Skin of body (tissue), 3 donors: ENCODE measurements at places on chromosomes 12 and 14.

DNA sequence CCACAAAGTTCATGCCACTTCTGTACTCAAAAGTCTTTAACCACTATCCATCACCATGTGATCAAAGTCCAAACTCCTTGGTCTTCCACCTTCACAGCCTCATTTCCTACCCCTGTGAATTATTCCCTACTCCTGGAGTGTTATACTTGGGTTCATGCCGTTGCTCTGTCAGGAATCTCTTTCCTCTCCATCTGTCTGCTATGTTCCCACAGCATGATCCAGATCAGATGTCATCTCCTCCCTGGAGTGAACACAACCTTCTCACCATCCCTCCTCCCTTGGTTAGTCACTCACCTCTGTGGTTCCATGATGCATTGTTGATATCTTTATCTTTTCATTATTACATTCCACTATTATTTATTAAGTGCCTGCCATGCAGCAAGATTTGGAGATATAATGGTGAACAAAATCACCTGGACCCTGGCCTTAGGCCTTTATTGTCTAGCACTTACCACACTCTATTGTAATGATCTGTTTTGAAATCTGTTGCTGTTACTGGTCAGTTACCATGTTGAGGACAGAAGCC is 22.4 kb downstream of the LACRT start:
- no peak for DNase-seq

- no peak for DNase-seq
Measured at GRCh38 chr12:1322821-1323220, 271.6 kb downstream of the FBXL14 start.

- DNase-seq = no peak
Measured at GRCh38 chr12:29517264-29517663, 19.8 kb upstream of the OVCH1 start.

- DNase-seq = no peak
Measured at GRCh38 chr14:94267352-94267751, 25.7 kb downstream of the SERPINA10 start.

- DNase-seq = no peak
Measured at GRCh38 chr12:53197011-53197640, 9.9 kb downstream of the ITGB7 start.

DNA sequence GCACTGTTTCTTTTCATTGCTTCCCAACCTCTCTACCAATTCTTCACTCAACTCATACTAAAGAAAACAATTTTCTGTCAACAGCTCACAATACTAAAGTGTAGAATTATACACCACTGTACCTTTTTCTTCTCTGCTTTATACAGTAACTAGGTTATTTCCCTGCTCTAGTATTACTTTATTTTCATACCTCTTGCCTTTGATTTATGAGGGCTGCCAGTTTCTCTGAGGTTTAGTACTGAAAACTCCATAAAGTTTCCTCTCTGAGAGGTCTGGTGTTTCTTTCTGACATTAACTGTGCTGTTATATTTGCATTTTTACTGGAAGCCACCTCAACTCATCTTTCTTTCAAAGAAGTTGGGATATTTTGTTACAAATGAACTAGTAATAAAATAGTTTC is 63.0 kb upstream of the GRIP1 start:
- no peak for DNase-seq

GRCh38 chr12:127170226-127171180 is 1096.5 kb upstream of the TMEM132C start:
- no peak for DNase-seq

DNA sequence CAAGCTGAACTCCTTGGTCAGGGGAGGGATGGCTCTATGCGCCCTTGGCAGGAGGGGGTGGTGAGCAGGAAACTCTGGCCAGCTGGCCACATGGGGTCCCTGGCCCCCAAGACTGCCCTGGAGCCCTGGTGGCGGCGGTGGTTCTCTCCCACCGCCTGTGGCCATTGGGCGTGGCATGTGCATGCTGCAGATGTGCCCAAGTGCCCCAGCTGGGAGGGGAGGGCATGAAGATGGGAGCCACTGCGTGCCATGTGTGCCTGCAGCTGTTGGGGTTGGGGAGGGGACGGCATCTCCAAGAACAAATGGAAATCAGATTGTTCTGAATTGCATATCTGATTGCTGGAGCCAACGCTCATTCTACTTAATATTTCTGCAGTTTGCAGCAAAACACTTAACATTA is 115.7 kb upstream of the IGF1 start:
- no peak for DNase-seq

DNA sequence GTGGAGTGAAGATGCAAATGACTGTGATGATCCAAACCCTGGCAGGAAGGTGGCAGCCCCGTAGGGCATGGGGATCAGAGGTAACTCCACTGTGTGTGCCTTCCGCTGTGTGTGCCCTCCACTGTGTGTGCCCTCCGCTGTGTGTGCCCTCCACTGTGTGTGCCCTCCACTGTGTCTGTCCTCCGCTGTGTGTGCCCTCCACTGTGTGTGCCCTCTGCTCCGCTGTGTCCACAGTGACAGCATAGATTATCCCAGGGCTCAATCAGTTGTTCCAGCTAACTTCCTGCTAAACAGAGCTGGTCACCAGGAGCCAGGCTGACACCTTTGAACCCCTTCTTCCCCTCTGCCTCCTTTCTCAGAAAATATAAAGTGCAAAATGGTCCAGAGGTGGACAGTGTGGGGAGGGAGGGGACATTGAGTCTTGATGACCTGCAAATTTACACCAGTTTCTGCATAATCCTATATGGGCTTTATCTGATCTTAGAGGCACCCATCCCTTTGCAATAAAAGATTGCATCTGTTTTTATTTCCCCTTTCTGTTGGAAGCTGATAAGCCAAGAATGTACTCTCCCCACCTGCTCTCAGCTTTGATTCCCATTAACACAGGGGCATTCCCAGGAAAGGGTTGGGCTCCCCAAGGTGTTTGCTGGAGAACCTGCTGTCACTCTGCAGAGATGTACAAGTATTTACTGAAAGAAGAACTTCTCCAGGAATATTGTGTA is 21.6 kb upstream of the HNF1A start:
- DNase-seq = no peak

DNA sequence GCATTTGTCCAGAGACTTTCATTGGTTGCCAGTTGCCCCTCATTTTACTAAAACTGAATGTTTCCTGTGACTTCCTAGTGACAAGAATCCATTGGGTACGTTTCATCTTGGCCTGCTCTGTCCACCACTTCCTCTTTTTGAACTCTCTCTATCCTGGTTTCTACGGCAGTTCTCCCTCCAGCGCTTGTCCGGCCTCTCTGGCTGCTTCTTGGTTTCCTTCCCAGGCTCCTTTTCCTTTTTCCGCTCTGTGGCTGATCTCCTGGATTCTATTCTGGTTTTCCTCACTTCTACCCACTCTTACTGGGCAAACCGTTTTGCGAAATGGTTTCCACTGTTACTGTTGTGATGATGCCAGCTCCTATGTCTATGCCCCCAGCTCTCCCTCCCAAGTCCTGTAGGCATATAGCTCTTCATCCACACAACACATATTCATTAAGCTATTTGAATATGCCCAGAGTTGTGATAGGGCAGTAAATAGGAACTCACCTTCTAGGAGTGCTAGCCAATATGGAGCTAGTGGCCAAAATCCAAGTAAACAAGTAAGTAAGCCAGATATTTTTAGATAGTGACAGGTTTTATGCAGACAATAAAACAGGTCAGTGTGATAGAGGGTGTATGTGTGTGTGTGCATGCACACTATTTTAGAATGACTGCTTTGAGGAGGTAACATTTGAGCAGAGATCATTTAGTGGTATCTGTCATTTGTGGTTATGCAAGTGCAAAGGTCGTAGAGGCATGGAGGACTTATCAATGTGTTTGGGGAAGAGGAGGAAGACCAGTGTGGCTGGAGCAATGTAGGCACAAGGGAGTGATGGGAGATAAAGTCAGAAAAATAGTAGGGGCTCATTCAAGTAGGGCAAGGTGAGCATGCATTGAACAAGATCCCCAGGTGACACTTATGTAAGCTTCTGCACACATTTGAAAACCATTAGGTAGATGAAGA is 27.9 kb upstream of the CTDSP2 start:
- DNase-seq = no peak

GRCh38 chr12:124107351-124107750 is 134.3 kb downstream of the ZNF664 start:
- DNase-seq = no peak

DNA sequence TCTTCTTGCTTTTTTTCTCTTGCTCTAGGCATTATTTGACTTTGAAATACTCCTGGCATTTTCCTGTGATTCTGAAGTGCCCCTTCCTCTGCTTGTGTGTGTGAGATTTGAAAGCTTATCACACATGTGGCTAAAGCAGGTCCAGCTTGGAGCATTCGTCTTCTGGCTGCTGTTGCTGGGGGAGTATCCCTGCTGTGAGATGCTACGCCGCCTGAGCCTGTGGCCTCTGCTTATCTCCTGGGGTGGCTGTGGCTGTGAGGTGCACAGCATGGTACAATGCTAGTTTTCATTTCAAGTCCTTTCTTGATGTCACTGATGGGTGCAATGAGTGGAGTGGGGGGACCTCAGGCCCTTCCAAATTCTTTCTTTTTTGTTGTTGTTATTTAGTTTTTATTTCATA is 371.8 kb downstream of the ZFP36L1 start:
- DNase-seq = no peak

GRCh38 chr14:75522224-75522982 is at the start of gene BATF:
TSS of gene BATF (plus strand) at chr14:75522469. CDS start at chr14:75522683, 214 bp downstream.
- DNase-seq = no peak
